Thyroid gland (tissue), 4 donors: ENCODE measurements at places on chromosomes 1 and 21. TPM values are rescaled to one million over a fixed set of nuclear protein-coding genes. Genes with fewer than 3 reads are reported as not detected.

Gene OVAAL
- not detected for total RNA-seq

Gene LAMB3
- total RNA-seq: 5.6 TPM

Gene TCHHL1
- not detected for total RNA-seq

Gene FCAMR
- total RNA-seq: not detected

Gene KRTAP12-2
- not detected for total RNA-seq

Gene KCNE1
- 0.33 TPM for total RNA-seq

Gene KCNJ10
- total RNA-seq: 0.33 TPM

Gene PRKAA2
- total RNA-seq: 14.2 TPM

Gene ELAVL4
- total RNA-seq: not detected

DNA sequence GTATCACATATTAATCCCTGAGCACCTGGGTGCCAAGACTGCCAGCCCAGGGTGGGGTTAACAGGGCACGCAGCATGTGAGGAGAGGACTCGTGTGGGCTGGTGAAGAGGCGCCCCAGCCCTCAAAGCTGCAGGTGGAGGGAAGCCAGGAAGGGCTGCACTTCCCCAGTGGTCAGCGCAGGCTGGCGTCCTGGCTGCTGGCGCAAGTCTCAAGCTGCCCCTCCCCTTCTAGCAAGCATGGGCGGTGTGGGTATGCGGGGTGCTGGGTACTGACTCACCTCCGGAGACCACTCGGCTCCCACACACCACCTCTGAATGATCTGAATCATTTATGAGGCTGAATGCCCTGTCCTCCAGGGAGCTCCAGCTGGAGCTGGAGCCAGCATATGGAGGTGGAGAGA lies 44.0 kb downstream of the EIF2D start:
- no peak for DNase-seq

- no peak for DNase-seq
These were observed 50.3 kb downstream of the PGM1 start for GRCh38 chr1:63643517-63643916.

DNA sequence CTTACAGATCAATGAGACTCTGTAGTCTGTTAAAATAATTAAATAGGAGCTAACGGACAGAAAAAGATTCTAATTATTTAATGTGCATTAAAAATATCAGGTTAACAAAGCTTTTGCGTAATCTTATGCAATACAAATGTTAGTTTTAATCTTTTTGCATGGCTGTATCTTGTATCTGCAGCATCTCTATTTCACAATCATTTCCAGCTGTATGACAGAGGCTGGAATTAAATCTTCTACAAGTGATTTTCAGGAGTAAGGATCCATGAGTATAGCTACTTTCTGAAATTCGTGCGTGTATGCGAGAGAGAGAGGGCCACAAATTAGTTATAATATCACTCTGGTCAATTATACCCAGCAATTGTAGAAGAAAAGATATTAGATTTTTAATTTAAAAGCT lies 1446.8 kb downstream of the NCAM2 start:
- DNase-seq: no peak

GRCh38 chr1:190578017-190578416 lies 100.4 kb upstream of the BRINP3 start:
- DNase-seq: no peak

- DNase-seq: no peak
These were observed 10.7 kb downstream of the SPATC1L start for GRCh38 chr21:46173573-46173972.

GRCh38 chr1:15691434-15692032 lies 7.4 kb downstream of the PLEKHM2 start:
- DNase-seq: no peak

- DNase-seq: no peak
These were observed 13.7 kb upstream of the CPLANE2 start for GRCh38 chr1:16250524-16251251.

DNA sequence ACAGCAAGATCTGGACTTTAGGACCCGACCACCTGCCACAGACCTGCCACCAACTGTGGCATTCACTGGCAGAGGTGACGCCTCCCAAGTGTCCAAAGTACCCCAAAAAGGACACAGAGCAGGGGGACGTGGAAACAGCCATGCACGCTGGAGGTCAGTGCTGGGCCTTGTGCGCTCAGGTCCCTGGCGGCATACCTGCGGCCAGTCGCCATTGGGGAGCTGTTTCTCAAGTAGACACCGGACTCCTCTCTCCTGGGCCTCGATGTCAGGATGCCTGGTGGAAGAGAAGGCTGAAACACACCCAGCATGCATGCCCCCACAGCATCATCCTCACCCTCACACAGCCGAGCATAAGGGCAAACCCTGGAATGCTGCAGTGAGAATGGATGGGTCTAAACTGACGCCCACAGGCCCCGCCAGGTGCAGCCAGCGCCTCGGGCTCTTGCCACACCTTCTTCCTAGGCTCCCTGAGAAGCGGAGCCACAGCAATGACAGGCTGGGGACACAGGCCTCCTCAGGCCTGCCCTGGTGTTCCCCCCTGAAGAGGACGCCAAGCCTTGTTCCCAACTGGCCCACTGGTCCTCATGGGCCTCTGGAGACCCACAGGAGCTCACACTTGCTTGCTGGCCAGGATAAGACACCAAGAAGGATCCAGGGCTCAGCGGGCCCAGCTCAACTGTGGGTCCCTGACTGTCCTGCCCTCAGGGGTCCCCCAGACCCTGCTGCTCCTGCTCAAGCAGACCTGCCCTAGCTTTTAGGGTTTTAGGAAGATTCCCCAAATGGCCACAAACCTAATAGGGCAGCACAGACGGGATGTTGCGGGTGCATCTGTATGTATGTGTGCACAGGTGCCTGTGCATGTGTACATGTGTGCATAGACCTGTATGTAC lies 7.7 kb upstream of the SPATC1L start:
- no peak for DNase-seq

GRCh38 chr1:181778640-181779260 lies 282.8 kb downstream of the ZNF648 start:
- peak; percentile 28 for DNase-seq

DNA sequence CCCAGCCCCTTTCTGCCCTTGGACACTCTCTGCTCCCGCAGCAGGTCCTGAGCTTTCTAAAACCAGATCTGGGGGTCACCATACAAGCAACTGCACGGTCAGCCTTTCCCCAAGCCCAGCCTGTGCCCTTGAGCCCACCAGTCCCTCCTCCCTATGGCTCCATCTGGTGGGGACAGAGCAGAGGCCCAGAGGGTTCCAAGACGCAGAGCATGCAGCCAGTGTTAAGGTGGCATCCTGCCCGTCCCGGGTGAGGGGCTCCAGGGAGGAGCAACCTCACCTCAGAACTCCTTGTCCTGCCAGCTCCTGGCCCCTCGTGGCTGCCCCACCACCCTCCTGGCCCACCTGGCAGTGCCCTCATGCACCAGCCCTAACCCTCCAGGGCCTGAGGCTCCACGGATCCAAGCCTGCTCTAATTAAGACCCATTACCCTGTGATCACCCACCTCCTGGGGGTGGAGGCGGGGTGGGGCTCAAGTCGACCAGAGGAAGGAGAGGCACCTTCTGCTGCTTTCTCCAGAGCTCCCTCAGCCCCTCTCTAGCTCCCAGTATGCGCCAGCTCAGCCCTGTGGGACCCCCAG lies 8.5 kb downstream of the CHD5 start:
- DNase-seq: no peak

- peak; percentile 41 for DNase-seq
These were observed 38.7 kb upstream of the GPR157 start for GRCh38 chr1:9167638-9168037.

- peak; percentile 49 for DNase-seq
These were observed 2.4 kb downstream of the ARID1A start for GRCh38 chr1:26697978-26698849.

GRCh38 chr1:221397141-221397540 lies 344.7 kb downstream of the DUSP10 start:
- DNase-seq: no peak

DNA sequence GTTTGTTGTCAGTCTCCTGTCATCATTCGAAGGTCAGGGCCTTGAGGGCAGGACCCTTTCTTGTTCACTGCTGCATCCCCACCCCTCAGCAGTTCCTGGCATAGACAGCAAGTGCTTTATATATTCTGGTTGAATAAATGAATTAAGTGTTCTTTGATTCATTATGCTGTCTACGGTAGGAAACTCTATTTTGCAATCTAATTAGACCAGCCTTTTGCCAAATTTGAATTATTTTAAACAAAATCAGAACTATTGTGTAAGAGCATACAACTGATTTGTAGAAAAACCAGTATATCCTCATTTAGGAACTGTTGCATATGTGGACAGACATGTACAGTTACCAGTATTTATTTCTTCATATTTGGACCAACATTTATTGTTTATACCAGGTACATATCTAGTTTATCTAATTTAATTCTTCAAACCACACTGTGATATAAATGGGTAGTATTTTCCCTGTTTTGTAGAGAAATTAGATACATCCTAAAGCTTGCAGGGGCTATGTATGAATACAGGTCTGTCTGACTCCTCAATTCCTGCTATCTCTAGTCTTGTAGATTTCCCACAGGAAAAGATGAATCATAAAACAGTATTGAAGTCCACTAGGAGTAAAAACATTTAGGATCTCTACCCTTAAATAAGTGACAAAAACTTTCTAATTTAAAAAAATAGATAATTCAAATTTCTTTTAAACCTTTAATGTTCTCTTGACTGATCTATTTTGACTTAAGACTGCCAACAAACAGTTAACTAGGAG lies 10.4 kb downstream of the MGST3 start:
- DNase-seq: no peak

- DNase-seq: no peak
These were observed 17.6 kb upstream of the SELP start for GRCh38 chr1:169647512-169647911.

DNA sequence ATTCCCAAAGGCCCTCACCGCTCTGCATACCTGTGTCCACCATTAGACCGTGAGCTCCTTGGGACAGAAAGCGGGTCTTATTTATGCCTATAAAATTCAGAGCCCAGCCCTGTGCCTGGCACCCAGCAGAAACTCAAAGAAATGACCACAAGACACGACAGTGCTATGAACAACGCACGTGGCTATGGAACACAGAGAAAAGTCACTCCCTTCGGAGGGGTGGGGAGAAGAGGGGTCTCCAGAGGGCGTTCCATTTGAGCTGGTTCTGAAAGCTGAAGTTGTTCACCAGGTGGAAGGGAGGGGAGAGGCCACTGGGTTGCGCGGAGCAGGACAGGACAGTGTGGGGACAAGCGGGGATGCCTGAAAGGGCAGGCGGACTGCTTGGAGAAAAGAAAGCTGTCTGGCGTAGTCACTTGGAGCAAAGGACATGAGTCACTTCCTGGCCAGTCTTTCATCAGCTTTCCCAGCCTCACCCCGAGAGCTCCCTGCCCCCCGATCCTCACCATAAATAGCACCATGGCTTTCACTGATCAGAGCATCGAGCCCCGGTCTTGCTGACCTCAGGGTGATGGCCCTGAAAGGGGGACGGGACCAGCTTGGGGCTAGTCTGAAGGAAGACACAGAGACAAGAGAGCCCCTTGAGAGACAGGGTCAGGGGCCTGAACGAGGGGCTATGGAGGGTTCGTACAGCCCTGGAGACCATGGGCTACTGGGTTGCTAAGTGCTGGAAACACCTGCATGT lies 28.5 kb downstream of the ECE1 start:
- peak; percentile 53 for DNase-seq

DNA sequence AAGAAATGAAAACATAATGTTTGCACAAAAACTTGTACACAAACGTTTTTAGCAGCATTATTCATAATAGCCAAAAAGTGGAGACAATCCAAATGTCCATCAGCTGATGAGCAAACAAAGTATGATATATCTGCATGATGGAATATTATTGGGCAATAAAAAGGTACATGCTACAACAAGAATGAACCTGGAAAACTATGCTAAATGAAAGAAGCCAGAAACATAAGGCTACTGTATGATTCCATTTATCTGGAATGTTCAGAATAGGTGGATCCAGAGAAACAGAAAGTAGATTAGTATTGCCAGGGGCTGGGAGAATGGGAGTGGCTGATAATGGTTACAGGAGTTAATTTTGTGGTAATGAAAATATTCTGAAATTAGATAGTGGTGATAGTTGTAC lies 19.0 kb downstream of the FBXO28 start:
- no peak for DNase-seq

- DNase-seq: no peak
These were observed 28.3 kb downstream of the HEATR1 start for GRCh38 chr1:236576004-236576403.

DNA sequence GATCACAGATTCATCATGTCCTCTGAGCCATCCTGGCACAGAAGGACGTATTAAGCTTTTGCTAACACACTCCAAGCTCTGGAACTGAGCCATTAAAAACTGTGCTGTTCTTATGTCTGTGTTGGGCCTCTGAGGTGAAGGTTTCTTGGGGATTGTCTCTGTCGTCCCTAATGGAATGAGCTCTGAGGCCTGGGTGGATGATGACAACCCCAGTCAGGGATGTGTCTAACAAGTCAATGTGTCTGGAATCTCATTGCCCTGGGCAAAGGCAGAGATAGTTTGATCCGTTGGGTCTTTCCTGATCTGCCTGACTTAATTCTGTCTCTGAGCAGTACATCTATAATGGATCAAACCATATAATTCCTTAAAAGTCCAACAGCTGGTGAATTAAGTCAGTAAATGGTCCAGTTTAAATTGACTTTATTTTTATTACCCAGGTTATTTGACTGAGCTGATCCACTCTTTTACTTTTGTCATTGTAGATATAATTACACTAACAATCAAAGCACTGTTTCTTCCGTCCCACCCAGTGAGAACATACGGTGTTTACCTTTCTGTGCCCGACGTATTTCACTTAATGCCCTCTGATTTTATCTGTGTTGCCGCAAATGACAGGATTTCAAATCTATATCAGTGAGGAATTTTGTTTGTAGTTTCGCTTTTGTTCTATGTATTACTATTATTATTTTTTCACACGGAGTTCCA lies 38.8 kb upstream of the OR2B11 start:
- no peak for DNase-seq

DNA sequence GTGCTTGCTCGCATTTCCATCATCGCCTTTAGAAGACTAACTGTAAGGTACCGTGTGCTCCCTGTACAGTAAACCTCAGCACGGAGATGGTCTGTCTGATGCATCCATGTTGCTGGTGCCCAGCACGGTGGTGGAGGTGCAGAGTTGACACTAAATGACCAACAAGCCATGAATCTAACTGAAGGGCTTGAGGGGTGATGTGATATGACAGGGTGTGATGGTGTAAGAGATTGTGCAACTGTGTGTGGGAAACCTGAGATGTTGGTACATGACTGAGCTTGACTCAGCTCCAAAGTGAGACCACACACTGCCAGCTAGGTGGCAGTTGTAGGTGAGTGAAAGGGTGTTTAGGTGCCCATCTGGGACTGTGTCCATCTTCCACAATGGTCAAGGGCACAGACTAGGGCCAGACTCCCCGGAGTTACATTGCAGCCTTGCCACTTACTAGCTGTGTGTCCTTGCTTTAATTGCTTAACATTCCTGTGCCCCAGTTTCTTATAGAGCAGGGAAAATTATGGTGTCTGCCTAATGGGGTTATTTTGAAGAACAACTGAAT lies 21.4 kb downstream of the SLC2A1 start:
- DNase-seq: no peak

- no peak for DNase-seq
These were observed 18.0 kb downstream of the CRYBG2 start for GRCh38 chr1:26335774-26336476.

DNA sequence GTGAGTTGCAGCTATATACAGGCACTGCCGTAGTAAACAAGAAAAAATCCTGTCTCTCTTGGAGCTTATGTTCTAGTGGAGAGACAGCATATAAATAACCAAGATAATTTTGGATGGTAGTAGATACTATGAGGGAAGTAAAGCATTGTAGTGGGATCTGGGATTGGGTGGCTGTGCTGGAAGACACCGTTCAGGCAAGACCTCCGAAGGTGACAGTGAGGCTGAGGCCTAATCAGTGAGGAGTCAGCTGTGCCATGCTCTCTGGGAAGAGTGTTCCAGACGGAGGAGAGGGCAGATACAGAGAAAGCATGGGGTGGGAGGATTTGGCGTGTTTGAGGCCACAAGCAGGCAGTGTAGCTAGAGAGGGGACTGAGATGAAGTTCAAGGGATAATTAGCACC lies 6.0 kb downstream of the TMEM222 start:
- no peak for DNase-seq
